ENCODE measurements at places on chromosomes 6 and 20. TPM values are rescaled to one million over a fixed set of nuclear protein-coding genes. Genes with fewer than 3 reads are reported as not detected.

C6orf141 gene
- not detected for total RNA-seq

SLC22A3 gene
- total RNA-seq = 1.4 TPM

SPEF1 gene
- total RNA-seq = not detected

KIAA1755 gene
- 17.6 TPM for total RNA-seq

MRAP2 gene
- total RNA-seq = 19.5 TPM

ECT2L gene
- total RNA-seq = not detected

HLA-DQA2 gene
- total RNA-seq = not detected
